ENCODE measurements at places on chromosomes 1 and 21. TPM values are rescaled to one million over a fixed set of nuclear protein-coding genes. Genes with fewer than 3 reads are reported as not detected.

DNA sequence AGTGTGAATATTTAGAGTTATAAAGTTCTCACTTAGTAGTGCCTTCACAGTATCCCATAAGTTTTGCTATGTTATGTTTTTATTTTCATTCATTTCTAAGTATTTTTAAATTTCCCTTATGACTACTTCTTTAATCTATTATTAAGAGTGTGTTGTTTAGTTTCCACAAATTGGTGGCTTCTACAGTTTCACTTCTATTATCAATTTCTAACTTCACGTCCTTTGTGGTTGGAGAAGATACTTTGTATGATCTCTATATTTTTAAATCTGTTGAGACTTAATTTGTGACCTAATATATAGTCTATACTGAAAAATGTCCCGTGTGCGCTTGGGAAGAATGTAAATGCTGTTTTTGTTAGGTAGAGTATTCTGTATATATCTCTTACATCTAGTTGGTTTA, 11.7 kb downstream of the CHIA start:
- DNase-seq, result no peak

DNA sequence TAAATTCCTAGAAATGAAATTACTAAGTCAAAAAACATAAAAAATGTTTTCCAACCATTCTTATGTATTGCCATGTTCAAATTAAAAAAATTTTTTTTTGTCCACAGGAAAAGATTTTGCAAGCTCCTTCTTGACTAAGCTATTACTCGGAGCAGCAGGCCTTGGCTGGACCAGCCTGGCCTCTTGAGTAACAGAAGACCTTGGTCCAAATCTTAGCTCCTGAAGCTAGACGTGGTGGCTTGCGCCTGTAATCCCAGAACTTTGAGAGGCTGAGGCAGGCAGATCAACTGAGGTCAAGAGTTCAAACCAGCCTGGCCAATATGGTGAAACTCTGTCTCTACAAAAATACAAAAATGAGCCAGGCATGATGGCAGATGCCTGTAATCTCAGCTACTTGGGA, 77.6 kb downstream of the CLSTN1 start:
- no peak for DNase-seq

GRCh38 chr21:31374395-31374794, 30.3 kb upstream of the TIAM1 start:
- no peak for DNase-seq

GRCh38 chr1:14118691-14119485, 418.9 kb downstream of the PRDM2 start:
- DNase-seq, result no peak

GRCh38 chr1:177472567-177472966, 301.8 kb downstream of the BRINP2 start:
- no peak for DNase-seq

- DNase-seq, result no peak
These were observed 157.8 kb downstream of the PCBP3 start for GRCh38 chr21:45801129-45801964.

DNA sequence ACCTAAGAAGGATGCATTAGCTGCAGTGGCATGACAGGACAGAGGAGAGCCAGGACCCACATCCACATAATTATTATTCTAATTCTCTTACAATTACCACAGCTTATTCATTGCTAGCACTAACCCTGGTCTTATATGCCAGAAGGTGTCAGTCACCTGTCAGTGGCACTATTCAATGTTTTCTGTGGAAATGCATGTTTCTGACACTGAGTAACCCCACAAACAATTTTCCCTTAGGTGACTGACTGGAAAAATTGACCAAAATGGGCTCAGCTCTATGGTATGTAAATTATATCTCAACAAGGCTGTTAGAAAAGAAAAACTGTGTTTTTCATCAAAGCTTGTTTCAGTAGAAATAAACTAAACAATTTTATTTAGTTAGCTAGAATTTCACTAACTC, 117.9 kb upstream of the KRTAP19-8 start:
- DNase-seq, result no peak

DNA sequence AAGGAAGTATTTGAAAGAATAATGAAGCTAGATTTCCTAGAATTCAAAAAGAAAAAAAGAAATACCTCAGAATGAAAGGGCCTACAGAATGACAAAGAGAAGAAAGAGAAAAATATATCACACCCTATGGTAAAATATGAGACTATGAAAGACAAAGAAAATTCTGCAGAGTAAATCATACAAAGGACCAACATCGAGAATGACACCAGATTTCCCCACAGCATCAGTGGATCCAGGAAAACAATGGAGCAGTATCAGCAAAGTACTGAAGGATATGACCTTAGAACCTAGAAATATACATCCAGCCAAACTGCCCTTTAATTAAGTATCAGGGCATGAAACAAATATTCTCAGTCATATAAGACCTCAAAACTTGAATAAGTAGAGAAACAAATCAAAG, 21.2 kb upstream of the IFNAR2 start:
- no peak for DNase-seq

DNA sequence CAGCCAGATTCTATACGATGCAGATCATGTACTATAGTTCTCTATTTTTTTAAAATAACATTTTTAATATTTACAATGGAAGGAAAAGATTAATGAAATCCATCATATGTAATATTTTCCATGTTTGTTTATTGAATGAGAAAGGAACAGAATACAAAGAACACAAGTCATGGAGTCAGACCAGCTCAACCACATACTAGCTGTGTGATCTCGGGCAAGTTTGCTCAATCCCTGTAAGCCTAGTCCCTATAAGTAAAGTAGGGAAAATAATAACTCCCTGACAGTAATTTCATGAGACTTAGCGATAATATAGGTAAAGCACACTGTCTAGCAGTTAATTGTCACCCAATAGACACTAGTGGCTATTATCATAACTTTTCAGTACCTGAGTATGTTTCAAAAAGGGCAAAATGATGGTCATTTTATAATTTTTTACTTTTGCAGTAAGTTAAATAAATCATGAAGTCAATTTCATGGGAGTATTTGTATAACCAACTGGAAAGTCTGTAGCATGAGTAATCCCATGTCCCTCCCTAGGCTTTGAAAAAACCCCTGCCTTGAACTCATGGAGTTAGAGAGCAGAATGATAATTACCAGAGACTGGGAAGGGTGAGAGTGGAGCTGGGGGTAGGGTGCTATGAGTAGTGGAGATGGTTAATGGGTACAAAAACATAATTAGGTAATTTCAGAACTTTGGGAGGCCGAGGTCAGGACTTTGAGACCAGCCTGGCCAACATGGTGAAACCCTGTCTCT, 37.0 kb upstream of the EPS15 start:
- no peak for DNase-seq

Gene RHCE
- 2.4 TPM for total RNA-seq

Gene EXTL2
- total RNA-seq, result 5.2 TPM

Gene USH2A
- not detected for total RNA-seq

Gene NBPF6
- not detected for total RNA-seq

Gene DNAJB4
- total RNA-seq, result 22.0 TPM

Gene RFX5
- total RNA-seq, result 49.4 TPM

Gene FCRL4
- total RNA-seq, result not detected

Gene CLDN8
- 1.6 TPM for total RNA-seq

Gene LCE1E
- total RNA-seq, result not detected

Gene HNRNPR
- total RNA-seq, result 71.1 TPM

Measured in upper lobe of left lung (tissue), 6 donors.